Tongue (tissue), 3 donors: ENCODE measurements at places on chromosomes 12 and 14. TPM values are rescaled to one million over a fixed set of nuclear protein-coding genes. Genes with fewer than 3 reads are reported as not detected.

DNA sequence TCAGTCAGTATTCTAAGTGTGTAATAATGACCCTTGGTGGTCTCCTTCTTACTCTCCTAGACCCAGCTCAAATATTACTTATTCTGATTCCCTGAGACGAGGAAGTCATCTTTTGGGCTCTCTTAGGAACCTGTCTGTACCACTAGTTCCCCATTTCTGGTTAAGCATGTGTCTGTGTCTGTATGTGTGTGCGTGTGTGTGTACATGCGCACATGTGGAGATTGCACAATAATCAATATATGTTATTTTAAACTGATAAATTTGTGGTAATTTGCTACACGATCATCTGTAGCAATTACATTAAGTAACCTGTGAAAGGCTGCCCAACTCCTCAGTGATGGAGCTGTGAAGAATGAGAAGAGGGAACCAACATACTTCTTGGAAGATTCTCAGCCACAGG is 132.2 kb downstream of the ASCL4 start:
- no peak for DNase-seq

- DNase-seq: no peak
Measured at GRCh38 chr14:38904959-38905358, 198.1 kb downstream of the SEC23A start.

DNA sequence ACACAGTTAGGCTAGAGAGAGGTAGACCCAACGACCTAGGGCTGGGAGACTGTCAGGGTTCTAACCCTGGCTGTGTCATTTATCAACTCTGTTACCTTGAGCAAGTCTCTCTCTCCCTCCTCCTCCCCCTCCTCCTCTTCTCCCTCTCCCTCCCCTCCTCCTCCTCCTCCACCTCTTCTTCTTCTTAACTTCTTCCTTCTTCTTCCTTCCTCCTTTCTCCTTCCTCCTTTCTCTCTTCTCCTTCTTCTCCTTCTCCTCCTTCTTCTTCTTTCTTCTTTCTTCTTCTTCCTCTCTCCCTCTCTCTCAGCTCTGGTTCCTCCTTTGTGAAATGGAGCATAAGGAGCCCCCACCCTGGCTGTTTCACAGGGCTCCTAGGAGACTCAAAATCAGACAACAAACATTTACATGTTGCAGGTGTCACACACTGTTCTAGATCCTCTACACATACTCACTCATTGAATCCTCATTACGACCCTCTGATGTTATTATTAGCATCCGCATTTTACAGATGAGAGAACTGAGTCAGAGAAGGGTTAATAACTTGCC is 2.2 kb upstream of the KCNH3 start:
- no peak for DNase-seq

DNA sequence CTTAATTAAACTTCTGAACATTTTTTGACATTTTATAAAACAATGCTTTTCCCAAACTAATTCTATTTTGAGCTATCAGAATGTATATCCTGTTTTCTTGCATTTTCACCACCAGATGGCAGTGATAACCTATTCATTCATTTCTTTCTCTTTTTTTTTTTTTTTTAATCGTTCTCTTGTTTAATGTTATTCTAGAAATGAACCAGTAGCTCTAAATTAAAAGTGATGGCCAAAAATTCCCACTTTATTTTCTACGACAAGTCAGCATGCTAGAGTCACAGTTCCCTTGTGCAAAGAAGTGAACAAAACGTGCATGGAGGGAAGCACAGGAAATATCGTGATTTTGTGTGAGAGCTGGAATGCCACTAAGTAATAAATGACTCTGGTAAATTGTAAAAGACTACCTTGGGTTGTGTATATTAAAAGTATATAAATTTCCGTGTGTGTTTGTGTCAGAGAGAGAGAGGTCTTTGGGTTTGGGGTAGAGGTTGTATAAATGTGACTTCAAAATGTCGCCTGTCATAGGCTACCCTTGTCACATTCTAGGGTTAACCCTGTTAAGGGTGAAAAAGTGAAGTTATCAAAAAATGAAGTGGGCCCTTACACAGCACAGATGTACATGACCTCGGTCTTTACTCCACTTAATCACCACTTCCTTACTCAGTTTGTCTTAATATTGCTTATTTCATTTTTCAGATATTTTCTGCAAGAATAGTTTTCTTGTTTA is 40.4 kb upstream of the LDHB start:
- DNase-seq: peak; percentile 80

- no peak for DNase-seq
Measured at GRCh38 chr12:116803013-116803736, 65.1 kb downstream of the RNFT2 start.

DNA sequence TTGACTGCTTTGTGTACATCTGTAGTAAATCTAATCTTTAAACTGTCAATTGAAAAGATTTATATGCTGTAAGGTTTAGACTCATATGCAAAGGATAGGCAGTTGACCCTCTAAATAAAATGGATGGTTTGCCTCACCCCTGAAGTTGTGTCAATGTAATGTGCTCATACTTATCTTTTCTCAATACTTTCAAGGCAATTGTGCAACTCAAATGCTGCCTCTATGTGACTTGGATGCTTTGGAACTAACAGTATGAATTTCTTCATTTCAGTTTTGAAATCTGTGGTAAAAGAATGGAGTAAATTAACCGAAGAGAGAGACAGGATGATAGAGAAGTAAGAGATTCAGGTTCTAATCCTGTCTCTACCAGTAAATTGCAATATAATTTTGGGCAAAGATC is 9.7 kb downstream of the PDE6H start:
- DNase-seq: no peak

DNA sequence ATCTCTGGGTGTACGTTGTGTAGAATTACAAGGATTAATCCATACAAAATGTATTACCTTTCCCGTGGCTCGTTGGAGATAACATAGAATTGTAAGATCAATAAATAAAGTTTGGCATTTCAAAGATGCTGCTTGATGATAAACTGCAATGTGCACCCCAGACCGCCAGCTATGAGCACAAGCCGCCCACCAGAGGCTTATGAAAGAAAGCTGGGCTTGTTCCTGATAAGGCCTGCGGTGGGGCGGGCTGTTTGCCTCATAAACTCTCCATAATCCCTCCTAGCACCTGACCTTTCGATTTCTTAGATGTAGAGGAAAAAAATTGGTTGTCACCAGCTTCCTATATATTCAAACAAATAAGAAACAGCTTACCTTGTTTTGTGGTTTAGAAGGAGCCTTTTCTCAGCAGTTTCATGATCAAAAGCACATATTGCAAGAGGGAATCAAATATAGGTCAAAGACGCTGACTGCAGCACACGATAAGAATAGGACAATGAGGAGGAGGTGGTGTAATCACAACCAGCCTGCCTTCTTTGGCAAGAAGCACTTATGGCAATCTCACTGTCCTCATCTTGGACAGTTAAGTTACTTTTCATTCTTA is 293.6 kb downstream of the RMST start:
- no peak for DNase-seq

- DNase-seq: no peak
Measured at GRCh38 chr14:79585845-79586244, 625.5 kb downstream of the DIO2 start.

- peak; percentile 49 for DNase-seq
Measured at GRCh38 chr14:41899416-41899815, 292.7 kb downstream of the LRFN5 start.

DNA sequence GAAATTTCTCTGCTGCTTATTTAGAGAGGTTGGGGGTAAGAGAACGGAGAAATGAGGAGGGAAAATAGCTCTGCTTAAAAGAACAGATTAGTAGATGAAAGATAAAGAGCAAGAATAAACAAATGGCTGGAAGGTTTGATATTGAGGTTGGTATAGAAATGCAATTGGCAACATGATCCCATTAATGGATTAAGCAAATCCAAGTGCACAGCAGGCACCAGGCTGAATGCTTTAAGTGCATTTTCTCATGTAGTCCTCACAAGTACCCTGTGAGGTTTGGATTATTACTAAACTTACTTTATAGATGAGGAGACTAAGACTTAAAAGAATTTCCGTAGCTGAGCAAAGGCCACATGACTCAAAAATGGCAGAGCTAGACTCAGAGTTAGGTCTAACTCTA is 76.9 kb upstream of the ATF1 start:
- no peak for DNase-seq

DNA sequence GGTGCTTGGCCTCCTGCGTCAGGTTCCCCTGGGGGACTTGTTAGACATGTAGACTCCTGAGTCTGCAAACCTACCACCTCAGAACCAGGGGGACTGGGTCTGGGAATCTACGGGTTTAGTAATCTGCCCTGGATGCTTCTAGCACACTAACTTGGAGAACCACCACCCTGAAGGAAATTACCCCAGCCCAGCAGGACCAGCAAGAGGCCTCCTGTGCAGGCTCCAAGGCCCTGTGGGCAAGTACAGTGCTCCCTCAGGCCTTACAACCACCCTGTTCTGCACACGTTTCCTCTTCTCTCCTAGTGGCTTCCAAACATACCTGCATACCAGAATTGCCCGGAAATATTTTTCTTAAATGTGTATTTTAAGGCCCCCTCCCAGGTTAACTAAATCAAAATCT is 423.0 kb downstream of the FUT8 start:
- DNase-seq: no peak

DNA sequence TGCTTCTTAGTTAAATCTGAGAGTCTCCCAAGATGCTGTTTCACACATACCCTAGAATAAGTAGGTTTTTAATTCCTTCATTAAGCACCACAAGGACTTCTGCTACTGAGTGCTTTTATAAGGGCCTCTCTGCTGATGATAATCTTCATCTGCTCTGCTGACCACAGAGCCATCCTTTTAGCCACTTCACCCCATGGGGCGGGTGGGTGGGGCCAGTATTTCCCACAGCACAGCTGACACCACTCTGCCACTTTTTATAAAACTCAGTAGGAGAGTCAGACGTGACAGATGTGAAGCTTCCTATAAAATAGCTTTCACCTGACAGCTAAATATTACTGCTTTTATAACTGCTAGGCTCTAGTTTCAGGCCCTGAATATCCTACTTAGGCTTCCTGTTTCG is 20.3 kb downstream of the FCF1 start:
- DNase-seq: no peak

Gene HPD
- 1.0 TPM for total RNA-seq

Gene CELA1
- total RNA-seq: not detected

Gene TMEM120B
- total RNA-seq: 14.1 TPM

Gene CMA1
- not detected for total RNA-seq

Gene PTPN6
- total RNA-seq: 11.4 TPM

Gene NRIP2
- total RNA-seq: 11.8 TPM

Gene CIDEB
- 14.6 TPM for total RNA-seq
